ENCODE measurements at places on chromosomes 7 and 10.
A peak's percentile ranks its signal among the peaks of the same experiment; 100 is the strongest.

DNA sequence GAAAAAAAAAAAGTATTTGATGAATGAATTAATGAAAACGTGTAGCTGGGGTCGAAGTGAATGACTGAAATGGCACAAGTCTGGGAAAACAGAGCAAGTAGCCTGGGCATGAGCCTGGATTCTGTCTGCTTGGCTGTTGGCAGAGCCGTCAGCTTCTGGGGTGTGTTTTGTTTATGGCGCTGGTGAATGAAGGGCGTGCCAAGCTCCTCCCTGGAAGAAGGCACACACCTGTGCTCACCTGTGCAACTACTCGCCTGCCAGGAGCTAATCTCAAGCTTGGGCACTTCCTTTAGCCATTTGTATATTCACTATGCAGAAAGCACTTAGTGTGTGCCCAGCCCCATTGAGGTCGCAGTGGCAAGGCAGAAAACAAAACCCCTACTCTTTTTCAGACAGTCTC, 74.1 kb downstream of the GTF2IRD1 start:
- no peak for DNase-seq

GRCh38 chr7:96388620-96389383, 66.9 kb upstream of the SLC25A13 start:
- peak; percentile 80 for DNase-seq

- DNase-seq: peak; percentile 59
Observed at GRCh38 chr10:76236356-76236755, 804.9 kb downstream of the LRMDA start.

- no peak for DNase-seq
Observed at GRCh38 chr7:25369786-25370185, 141.5 kb upstream of the NPVF start.

DNA sequence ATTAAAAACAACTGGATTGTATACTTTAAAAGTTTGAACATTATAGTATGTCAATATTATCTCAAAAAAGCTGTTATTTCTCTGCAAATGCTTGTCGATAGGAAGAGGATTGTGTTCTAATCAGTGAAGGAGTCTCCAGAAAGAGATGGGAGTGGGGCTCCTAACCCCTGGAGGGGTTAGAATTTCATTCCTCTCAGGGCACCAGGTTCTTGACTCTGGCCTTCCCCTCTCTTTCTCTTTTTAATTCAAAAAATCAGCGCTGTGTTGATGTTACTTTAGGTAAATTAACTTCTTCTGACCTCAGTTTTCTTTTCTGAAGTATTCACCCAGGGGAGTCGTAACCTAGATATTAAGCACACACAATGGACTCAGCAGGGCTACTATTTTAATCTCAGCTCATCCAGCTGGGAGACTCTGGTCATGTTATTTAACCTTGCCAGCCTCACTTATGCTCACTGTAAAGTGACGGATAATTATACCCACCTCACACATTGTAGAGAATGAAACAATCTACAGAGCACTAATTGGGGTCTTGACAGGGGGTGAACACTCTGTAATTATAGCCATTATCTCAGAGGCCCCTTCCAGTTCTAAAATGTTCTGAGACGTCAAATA, 59.4 kb downstream of the GCC1 start:
- no peak for DNase-seq
